ENCODE measurements at places on chromosomes 13 and 19.

DNA sequence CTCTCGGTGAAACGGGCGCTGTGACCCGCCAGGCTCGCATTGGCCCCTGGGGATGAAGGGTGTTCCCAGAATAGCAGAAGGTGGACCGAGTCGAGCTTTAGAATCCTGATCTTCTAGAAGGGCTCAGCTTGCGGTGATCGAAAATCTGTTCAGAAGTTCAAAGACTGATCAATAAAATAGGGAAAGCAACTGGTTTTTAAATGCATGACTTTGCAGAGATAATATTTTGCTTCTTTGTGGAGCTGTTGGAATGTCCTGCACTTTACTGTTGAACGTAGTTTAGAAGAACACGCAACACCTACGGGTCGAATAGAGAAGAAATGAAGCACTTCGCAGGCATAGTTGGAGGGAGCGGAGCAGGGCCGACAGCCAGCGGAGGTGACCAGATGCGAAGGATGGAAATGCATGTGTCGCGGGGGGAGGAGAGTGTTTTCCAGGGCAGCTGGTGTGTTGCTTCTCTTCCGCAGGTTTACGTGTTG lies 766 bp downstream of the CEBPG start:
- no peak for DNase-seq

- DNase-seq: no peak
Observed at GRCh38 chr19:5655412-5655811, 24.9 kb downstream of the MICOS13 start.

DNA sequence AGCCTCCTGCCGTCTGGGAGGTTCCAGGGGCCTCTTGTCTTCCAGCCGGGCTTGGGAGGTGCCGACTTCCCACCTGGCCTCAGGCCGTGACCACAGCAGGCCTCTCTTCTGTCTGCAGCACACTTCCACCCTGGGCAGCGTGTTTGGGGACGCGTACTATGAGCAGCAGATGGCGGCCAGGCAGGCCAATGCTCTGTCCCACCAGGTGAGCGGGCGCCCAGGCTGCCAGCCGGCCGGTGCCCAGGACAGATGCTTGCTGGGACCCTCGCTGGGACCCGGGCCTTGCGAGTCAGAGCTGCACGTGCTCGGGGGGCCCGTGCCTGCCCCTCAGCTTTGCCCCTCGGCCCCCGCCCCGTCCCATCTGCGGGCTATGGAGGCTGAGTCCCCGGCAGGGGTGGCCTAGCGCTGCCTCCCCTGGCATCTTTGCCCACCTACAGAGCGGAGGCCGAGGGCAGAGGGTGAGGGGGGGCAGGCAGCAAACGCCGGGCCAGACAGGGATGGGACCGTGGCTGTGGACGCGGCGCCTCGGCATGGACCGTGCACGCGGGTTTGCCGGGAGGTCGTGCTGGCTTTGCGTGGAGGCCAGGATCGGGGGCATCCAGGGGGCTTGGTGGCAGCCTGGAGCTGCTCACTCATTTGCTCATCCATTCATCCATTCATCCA lies 16.2 kb downstream of the COMP start:
- DNase-seq: no peak

DNA sequence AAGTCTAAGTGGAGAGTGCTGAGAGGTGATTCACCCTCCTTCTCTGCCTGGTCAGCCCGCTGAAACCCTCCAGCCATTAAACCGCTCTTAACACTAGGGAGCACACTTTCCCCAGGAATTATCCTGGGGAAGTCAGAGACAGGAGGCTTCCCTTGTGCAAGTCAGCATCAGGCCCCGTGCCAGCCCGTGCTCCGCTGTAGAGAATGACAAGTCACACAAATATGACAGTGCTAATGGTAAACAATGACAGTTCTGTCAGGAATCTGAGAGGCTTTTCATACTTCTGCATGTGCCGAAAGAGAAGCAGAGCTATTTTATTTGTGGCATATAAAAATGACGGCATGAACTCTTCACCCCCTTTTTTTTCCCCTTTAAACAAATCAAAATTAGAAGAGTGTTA lies 816.9 kb upstream of the SLC10A2 start:
- no peak for DNase-seq

DNA sequence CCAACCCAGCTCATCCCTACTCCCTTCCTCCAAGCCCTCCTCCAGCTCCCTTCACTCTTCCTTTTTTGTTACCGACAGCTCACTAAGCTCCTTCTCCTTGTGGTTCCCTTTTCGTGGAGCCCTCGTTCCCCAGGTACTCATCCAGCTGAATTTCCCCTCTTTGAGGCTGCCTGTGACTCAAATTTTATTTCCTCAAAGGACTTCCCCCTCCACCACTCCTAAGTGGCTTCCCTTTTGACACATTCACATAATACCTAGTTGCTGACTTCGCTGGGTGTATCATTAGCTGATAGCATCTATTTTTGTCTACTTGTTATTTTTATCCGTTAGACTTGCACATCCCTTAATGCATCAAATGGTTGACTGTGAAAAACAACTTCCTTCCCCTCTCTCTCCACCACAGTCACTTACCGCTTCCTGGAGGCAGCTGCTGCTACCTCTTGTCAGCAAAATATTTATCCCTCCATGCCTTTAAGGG lies 14.5 kb downstream of the FFAR2 start:
- peak; percentile 8 for DNase-seq

GRCh38 chr13:93227280-93227877 lies 772 bp downstream of the GPC6 start:
- DNase-seq: no peak

DNA sequence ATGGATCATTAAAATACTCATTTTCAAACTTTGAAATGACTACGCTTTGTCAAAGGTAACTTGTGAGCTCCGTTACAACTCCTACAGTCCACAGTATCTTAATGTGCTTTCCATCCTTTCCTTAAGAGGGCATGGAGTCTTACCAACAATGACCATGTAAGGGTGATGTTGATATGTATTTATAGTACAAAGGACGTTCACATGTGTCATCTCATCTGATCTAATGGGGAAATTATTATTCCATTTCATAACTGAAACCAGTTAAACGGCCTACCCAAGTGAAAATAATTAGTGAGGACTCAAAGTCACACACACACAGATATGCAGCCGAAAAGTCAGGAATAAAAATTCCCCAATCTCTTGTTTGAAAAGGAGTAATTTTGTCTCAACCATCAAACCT lies 9.6 kb downstream of the USP12 start:
- no peak for DNase-seq
